Midbrain (tissue), 1 donor: ENCODE measurements at places on chromosomes 13 and 19.

DNA sequence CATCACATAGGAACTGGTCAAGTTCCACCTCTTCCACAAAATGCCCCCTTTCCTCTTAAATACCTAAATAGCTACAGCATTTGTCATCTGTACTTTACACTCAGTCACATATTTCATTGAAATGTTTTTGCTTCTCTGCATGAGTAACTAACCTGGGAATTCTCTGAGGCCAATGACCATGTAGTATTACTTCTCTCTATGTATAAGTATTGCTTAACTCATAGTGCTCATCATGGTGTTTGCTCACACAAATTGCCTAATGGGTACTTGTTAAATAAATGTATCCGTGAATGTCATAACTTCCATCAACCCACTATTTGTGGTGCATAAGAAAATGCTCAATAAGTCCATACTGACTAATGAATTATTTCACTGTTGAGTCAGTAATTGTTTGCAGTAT is 115.5 kb downstream of the FGF14 start:
- DNase-seq = no peak

GRCh38 chr13:101144808-101145419 is 271.4 kb downstream of the NALCN start:
- DNase-seq = peak; percentile 68

- no peak for DNase-seq
Measured at GRCh38 chr19:17090583-17090982, 15.0 kb downstream of the MYO9B start.

DNA sequence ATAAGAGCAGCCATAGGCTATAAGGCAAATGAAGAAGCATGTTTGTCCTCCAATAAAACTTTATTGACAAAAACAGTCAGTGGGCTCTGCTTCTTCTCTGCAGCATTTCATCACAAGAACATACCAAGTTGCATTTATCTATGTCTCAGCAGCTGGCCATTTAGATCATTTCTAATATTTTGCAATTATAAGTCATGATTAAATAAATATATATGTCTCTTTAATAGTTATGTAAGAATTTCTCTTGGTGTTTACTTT is 153.5 kb downstream of the RFC3 start:
- no peak for DNase-seq

DNA sequence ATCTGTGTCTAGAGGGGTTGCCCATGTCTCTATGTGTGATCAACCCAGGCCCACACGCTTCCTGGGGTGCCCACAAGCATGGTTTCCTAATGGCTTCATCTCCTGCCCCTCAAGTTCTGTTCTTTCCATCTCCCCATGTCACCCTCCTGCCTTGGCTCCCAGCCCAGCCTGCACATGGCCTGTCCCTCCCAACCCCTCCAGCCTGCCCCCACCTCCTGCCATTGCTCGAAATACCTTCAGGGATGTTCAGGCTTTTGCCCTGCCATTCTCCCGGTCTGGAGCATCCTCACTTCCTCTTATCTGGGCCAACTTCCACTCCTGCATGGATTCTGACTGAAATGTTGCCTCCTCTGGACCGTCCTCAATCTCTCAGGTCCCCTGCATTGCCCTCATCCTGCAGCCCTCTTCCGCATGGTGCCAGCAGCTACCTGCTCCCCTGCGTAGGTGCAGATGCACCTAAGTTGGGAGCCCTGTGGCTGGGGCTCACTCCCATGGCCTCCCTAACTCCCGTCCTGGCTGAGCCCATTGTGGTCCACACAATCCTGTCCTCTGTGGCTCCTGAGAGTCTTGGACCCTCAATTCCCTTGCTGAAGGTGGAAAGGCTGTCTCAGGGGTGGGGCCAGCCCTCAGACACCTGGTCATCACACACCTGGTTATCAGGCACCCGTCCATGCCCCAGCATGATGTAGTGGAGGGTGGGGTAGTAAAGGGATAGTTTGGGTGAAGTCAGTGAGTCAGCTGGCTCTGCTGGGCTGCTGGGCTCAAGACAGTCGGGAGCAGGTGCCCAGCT is 152.1 kb downstream of the URI1 start:
- DNase-seq = no peak

- DNase-seq = no peak
Measured at GRCh38 chr13:33230178-33230881, 55.2 kb downstream of the STARD13 start.

DNA sequence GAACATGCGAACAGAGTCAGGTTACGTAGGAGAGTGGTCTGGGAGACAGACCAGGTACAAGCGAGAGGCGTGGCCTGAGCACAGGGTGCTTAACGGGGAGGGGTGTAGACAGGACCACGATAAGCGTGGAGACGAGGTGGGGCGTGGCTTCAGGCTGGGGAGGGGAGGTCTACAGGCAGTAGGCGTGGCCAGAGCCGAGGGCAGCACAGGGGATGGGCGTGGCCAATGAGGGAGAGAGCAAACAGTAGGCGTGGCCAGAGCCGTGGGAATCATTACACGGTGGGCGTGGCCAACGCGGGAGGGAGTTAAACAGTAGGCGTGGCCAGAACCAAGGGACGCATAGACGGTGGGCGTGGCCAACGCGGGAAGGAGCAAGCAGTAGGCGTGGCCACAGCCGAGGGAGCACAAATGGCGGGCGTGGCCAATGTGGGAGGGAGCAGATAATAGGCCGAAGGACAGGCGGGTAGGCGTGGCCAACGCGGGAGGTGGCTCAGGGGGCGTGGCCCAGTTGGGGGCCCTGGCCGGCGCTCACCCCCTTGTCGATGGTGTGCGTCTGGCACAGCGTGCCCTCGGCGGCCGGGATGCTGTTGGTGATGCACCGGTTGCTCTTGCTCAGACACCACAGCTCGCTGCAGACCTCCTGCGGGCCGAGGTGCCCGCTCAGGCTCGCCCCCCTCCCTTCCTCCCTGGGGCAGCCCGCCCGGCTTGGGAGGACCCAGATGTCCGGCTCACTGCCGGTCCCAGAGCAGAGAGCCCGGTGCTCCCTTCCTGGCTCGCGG is 15.2 kb upstream of the MYO1F start:
- DNase-seq = peak; percentile 82

- DNase-seq = no peak
Measured at GRCh38 chr13:26718146-26718545, 42.4 kb downstream of the GPR12 start.

GRCh38 chr19:46731584-46731983 is 14.3 kb upstream of the FKRP start:
- no peak for DNase-seq

DNA sequence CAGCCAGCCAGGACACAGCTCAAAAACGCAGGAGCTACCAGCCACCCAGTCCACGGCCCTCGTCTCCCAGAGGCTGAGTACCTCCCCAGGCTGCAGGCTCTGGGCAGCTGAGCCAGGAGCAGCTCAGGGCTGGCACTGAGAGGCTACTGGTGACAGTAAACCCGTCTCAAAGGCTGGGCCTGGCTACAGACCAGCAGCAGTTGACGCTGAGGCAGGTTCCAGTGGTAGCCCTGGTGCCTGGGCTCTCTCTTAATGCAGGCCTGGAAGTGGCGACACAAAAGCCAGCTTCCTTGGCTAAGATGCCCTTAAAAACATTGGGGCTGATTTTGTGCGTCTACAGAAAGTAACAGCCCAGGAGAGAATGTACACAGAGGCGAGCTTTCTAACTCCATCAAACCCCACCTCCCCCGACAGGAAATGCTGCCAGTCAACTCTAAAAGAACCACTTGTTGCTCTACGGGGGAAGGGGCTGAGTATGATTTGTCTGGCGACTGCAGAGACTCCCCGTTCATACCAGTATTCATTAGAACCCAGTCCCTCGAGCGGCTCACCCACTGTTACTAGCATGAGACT is 126.3 kb downstream of the STK24 start:
- peak; percentile 73 for DNase-seq

- no peak for DNase-seq
Measured at GRCh38 chr13:25181597-25181996, 9.5 kb upstream of the AMER2 start.

GRCh38 chr19:2536461-2536860 is 60.5 kb downstream of the GADD45B start:
- no peak for DNase-seq

DNA sequence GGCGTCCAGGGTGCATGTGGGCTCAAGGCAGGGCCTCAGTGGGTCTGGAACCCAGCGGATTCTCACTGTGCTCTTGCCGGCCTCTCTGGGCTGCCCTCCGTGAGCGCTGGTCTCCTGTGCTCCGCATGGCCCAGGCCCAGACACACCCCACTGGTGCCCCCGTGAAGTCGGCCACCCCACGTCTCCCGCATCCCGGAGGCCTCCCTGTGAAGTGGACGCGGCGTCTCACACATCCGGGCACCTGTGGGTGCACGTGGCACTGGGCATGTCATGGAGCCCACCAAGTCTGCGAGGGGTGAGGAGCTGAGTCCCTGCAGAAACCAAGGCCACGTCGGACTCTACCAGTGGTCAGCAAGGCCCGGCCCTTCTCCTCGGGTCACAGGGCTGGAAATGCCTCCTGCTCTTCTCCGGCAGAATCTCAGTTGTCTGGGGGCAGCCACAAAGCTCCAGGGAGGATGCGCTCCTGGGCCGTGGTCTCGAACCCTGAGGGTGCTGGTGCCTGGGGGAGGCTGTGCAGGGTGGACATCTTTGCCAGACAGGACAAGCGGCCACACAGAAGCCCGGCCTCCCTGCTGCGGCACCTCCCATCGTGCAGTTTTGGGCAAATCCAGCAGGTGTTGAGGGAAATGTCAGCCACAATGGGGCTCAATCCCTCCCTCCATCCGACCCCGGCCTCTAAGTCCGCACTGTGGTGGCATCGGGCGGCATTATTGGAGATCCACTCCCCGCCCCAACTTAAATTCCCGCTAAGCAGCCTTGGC is 2.2 kb downstream of the C13orf46 start:
- no peak for DNase-seq

- DNase-seq = no peak
Measured at GRCh38 chr19:12202250-12202649, 39.4 kb downstream of the ZNF136 start.

GRCh38 chr19:1172353-1173158 is 1.5 kb downstream of the SBNO2 start:
- no peak for DNase-seq

DNA sequence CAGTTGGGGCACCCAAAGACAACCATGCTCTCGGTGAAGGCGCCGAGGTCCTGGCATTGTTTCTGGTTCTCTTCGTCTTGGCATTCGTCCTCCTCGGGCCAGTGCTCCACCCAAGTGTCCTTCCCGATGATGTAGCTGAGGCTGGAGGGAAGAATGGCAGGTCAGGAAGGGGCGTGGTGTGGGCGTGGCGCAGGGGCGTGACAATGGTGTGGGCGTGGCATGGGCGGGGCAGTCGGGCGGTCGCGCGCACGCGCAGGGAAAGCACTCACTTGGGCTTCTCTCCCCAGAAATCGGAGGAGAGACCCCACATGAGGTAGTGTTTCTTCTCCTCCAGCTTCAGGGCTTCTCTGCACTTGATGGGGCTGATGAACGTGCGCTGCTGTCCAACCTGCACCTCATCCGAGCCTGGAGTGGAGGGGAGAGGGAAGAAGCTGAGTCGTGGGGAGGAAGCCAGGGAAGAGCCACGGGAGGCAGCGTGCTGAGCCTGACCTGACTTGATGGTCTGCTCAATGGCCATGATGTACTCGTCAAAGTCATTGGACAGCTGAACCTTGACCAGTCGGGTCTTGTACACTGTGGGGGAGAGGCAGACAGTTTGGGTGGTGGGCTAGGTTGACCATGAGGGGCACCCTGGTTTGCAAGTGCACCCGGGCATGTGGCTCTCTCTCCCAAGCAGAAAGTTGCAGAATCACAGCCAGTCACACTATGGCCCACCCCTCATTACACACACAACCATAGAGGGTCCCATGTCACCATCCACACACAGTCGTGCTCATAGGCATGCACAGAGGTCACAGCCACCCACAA is 8.1 kb upstream of the TNFSF14 start:
- no peak for DNase-seq

DNA sequence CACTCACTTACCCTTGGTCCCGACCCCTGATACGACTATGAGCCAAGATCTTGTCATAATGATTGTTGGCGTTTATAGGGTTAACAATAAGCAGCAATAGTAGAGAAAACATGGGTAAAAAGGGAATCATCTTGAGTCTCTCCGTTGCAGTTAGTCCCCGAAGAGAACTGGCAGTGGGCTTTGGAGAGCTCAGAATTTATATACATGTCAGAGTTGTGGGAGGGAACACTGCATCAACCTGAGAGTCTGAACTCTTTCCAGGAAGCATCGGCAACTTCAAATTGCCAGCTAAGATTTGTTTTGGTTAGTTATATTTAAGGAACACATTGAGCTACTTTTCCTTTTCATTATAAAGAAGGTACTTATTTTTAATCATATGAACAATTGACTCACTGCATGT is at the start of gene POSTN:
Gene POSTN (minus strand): TSS at position 172 of the 400 bp plus-strand sequence. CDS start 42 bp downstream, at position 130.
- no peak for DNase-seq

DNA sequence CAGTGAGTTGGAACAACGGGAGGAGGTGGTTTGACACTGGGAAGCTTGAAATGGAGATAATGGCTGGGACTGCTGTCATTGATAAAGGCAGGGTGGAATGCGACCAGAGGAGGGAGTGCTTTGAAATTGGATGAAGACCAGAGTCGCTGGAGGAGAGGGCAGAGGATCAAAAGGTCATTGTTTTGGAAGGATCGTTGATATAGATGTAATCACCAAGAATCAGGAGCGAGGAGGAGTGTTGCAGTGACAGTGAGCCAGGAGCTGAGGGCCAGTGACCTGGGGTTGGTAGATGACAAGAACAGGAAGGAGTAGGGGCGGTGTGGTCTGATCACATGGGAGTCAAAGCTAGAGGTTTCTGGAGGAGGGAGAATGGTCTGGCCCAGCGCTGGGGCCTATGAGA is 25.3 kb downstream of the TM9SF2 start:
- DNase-seq = no peak

DNA sequence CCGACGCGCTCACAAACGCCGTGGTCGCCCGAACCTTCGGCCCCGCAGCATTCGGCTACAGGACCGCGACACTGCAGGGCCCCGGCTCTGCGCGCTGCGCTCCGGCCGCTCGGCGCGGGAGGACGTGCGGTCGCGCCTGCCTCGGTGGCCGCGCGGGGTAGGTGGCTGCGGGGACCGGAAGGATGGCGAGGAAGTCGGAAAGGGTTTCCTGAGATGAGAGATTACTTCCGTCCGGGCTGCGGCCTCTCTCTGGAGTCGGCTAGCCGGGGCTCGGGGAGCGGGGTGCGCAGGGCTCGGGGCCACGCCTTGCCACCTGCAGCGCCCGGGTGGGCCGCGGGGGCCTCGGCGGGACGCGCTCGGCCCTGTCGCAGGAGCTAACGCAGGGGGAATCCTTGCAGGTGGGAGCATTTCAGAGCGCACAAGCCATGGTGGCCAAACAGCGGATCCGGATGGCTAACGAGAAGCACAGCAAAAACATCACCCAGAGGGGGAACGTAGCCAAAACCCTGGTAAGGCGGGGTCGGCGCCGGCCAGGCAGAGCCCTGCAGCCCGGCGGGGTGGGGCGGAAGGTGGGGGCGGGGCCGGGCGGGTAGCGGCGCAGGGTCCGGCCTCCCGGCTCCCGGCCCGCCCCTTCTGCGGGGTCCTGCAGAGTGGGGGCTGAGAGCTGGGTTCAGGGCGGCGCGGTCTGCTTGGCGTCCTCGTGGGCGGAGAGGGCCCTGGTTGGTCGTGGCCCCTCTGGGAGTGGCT is at the start of gene SERP2:
Gene SERP2 (plus strand): TSS at position 224 of the 747 bp plus-strand sequence. CDS start 202 bp downstream, at position 426.
- DNase-seq = peak; percentile 48

GRCh38 chr13:32125751-32126150 is 94.2 kb downstream of the FRY start:
- no peak for DNase-seq

GRCh38 chr19:38502410-38503076 is 69.1 kb downstream of the RYR1 start:
- no peak for DNase-seq

GRCh38 chr19:12858041-12858928 is 20.0 kb downstream of the MAST1 start:
- DNase-seq = no peak

- DNase-seq = no peak
Measured at GRCh38 chr13:70792121-70792520, 683.9 kb upstream of the KLHL1 start.

GRCh38 chr19:408902-409515 is at the start of gene C2CD4C:
TSS of gene C2CD4C (minus strand) at chr19:409147. CDS start at chr19:408361, 786 bp downstream.
- no peak for DNase-seq
